Tibial artery (tissue), 4 donors: ENCODE measurements at places on chromosomes 13 and 19.

- DNase-seq, result no peak
Observed at GRCh38 chr13:84810781-84811180, 928.5 kb upstream of the SLITRK1 start.

- DNase-seq, result no peak
Observed at GRCh38 chr19:48398102-48398374, 4.6 kb downstream of the GRIN2D start.

GRCh38 chr13:78897200-78897599 is 238.2 kb upstream of the OBI1 start:
- DNase-seq, result no peak

GRCh38 chr13:48505012-48505411 is 27.9 kb downstream of the RCBTB2 start:
- no peak for DNase-seq

- DNase-seq, result no peak
Observed at GRCh38 chr13:65236841-65237418, 1993.2 kb downstream of the PCDH9 start.

- no peak for DNase-seq
Observed at GRCh38 chr13:86870444-86870843, 800.7 kb upstream of the SLITRK5 start.
